ENCODE measurements at places on chromosomes 4 and X.

GRCh38 chrX:144896323-144896722 lies 351.0 kb upstream of the SPANXN1 start:
- DNase-seq, result no peak

DNA sequence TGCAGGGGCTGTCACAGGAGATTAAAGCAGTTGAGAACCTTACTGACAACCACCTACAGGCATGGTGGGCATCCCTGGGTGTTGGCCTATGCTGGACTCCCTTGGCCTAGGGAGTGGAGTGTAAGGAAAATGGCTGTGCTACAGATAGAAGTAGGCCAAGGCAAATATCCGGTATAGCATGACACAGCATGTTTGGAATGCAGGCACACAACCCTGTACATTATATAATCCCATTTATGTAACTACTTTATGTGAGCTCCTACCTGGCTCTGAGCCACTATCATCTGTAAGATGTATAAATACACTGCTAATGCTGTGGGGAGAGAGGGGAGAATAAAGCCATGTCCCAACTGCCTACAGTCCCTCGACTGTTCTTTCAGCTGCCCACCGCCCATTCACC lies 38.7 kb upstream of the KCTD8 start:
- no peak for DNase-seq

DNA sequence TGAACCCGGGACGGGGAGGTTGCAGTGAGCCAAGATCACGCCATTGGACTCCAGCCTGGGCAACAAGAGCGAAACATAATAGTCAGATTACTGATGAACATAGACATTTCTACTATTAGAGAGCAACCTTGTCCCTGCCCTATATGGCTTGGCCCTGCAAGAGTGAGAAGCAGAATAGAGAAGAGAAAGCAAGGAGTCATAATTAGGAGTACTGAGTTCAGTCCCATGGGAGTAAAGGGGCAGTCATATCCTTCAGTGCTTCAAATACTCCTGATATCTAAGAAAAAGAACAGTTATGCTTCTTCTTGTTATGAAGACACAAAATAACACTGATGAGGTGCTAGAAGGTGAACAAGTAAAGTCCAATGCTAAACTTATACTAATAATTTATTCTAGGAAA lies 33.8 kb downstream of the CLDN2 start:
- no peak for DNase-seq

- no peak for DNase-seq
These were observed 92.4 kb upstream of the PJA1 start for GRCh38 chrX:69257499-69258127.

DNA sequence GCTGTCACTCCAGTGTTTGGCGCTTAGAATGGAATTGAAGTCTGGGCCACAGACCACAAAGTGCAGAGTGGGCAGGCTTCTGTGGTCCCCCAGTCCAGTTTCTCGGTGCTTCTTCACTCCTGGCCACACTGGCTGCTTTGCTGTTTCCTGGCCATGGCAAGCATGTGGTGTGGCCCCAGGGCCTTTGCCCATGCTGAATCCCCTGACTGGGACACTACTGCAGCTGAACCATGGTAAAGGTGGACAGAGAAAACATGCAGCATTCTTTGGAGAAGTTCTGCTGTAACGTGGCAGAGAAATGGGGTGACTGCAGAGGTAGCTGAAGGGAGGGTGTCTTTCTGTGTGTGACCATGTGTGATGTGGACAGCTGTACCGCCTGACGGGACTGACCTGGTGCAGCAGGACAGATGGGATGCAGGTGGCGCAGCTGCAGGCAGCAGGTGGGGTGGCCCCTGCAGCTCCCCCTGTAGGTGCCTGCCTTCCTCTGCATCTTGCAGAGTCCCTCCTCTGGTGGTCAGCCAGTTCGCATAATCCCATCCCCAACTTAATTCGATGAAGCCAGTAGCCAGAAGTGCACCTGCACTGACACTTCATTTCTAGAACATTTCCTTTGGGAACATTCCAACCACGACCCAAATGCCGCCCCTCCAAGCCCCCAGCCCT lies 13.2 kb upstream of the S100P start:
- DNase-seq, result no peak

- peak; percentile 66 for DNase-seq
These were observed 1.4 kb upstream of the CEP135 start for GRCh38 chr4:55947254-55947882.

DNA sequence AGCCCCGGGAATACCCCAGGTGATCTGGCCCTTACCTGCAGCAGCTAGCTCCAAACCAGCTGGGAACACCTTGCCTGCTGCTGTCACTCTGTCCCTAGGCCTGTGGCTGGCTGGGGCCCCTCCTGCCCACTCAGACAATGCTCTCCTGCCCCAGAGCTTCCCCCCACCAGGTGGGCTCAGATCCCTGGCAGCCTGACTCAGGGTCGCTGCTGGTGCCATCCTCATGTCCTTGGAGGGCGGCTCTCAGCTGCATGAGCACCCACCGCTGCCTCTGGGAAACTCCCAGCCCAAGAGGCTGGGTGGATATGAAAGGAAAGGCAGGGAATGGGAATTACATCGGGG lies 15.8 kb downstream of the C4orf50 start:
- DNase-seq, result no peak

- DNase-seq, result no peak
These were observed 189.9 kb upstream of the NWD2 start for GRCh38 chr4:37054531-37055077.

DNA sequence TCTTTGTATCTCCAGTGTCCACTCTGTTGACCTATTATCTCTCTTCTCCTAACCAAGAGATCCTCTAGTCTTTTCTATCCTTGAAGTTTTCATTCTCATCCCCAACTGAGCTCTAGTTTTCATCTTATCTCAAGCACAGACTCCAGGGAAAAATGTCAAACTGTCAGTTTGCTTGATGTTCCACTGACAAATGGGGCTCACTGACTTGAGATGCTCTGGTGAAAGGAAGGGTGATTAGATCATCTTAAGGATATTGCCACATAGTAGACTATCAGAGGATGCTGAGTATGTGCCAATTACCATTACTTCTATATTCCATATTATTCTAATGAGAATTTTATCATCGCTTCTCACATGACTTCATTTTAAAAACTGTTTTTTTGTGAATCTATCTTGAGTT lies 2008.2 kb downstream of the ARAP2 start:
- DNase-seq, result no peak

DNA sequence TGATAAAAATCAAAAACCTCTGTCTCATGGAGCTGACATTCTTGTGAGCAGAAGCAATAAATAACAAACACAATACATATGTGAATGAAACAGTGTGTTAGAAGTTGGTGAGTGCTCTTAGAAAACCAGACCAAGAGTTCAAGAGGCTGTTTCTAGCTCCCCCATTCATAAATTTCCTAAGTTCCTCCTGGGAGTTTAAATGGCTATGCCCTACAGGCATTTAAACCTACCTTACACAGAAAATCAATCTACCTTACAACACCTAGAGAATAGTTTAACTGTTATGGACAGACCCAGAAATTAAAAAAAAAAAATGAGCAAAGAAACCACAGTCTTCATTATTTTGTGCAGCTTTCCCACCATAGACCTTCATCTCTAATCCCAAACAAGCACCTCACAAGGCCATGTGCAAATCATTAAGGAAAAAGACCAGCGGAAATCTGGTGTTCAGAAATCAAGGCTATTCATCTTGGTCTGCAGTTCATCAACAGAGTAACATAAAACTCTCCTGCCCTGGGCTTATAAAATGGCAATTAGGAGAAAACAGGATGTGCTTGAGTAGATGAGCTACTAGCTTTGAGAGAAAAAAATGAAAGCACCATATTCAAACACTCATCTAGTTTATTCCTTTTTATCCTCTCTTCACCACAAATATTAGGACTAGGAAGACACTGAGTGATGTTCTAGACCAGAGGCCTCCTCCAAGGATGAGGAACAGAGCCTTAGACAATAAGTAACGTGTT lies 147.2 kb downstream of the SHROOM3 start:
- DNase-seq, result no peak

DNA sequence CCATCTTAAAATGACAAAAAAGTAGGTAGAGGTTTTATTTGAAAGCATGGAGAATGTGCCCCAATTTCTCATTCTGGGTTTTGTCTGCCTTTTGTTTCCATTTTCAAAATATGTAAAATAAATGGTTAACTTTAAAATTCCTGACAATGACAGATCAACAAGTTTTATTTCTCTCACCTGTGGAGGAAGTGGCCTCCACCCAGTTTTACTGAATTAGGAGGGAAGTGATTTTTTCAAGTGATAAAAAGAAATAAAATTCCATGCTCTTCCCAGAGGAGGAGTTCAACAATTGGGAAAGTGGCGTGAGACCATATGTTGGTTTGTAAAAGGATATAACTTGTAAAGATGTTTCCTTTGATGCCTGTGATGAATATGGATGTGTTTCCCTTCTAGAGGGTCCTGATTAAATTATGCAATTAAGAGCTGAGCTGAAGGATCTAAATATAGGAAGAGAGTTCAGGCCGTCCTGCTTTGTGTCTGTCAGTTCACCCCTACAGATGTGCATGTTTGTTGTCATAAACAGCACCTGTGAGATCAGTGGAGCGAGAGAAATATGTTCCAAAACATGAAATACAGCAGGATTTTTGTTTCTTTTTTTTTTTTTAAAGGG lies 19.5 kb downstream of the SMAD1 start:
- DNase-seq, result no peak

GRCh38 chrX:50093625-50094024 lies 107.2 kb downstream of the AKAP4 start:
- DNase-seq, result no peak
